CD8-positive, alpha-beta memory T cell (primary cell): ENCODE measurements at places on chromosomes 13 and 19.

DNA sequence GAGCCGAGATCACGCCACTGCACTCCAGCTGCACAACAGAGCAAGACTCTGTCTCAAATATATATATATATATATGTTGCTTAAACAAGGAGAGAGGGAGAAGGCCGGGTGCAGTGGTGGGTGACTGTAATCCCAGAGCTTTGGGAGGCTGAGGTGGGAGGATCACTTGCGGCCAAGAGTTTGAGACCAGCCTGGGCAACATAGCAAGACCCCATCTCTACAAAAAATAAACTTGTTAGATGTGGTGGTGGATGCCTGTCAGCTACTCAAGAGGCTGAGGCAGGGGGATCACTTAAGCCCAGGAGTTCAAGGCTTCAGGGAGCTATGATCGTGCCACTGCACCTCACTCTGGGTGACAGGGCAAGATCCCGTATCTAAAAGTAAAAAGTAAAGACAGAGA lies 5.3 kb upstream of the HSD17B14 start:
- DNase-seq = no peak

GRCh38 chr19:18594824-18595373 lies 6.3 kb downstream of the REX1BD start:
- no peak for DNase-seq

DNA sequence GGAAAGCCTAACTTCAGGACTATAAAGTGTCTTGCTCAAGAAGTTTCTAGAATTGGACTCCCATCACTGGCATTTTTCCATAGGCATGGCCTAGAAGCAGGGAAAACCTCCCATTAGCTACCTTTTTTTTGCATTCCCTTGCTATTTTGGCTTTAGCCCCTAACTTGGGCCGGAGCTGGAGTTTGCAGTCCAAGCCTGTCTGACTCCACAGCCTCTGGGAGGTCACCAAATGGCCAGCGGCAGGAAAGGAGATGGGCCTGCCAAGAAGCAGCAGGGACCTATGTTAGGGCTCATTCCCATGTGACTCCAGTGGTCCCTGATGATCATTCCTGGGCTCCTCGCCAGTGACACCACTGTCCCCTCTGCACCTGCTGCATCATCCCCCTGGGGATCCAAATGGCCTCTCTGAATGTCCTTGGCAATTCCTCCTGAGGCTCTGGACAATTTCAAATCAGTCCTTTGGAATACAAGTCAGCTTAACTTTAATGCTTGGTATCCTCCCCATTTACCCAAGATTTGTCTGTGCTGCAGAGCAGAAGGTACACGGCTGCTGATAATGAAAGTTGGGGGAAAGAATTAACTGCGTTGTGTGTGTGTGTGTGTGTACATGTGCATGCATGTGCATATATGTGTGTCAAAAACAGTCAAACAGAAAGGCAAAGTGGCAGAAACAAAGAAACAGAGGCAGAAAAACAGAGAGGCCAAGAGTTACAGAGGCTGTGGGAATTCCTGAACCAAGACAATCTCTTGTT lies 69.8 kb upstream of the SERP2 start:
- DNase-seq = no peak

GRCh38 chr13:43666403-43666802 lies 120.4 kb downstream of the ENOX1 start:
- no peak for DNase-seq

- no peak for DNase-seq
These were observed 49.2 kb upstream of the ATP12A start for GRCh38 chr13:24630851-24631620.

GRCh38 chr13:44404261-44405132 lies 30.9 kb downstream of the SERP2 start:
- no peak for DNase-seq

DNA sequence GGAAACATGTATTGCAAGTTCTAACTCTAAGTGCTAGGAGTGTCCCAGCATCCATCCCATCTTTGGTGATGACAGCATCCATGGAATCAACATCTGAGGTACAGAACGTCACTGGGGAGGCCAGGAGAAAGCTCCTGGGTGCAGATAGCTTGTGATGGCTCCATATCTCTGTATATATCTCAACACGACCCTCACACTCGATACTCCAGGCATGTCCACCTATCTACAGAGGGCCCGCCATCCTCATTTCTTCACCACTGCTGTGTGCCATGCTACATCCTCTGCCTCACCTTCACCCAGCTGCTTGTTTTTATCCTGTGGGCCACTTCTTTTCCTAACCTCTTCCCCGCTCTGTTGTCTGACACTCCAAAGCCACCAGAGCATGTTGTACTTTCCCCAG lies 100.4 kb upstream of the SERP2 start:
- no peak for DNase-seq

- DNase-seq = no peak
These were observed 99.2 kb downstream of the SLC7A1 start for GRCh38 chr13:29496241-29496712.

DNA sequence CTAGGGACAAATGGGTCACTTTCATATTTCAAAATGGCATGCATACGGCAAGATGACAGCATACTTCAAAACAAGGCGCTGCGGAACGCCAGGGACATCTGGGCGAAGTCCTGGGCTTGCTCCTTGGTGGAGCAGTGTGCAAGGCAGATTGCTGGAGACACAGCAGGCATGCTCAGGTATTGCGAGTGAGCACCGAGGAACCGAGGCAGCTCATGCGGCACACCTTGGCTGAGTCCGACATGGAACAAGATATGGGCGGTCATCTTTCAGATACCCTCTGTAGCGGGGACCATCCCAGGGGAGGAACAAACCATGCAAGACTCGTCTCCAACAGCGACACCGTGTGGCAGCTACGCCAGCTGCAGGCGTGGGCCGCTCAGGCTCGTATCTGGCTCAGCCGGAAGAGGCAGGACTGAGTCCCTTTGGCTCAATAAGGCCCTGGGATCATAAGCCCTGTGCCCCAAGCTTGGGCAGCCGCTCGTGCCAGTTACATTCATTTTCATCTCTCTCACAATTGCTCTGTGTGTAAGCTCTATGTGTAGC lies 112.4 kb downstream of the NUFIP1 start:
- no peak for DNase-seq

DNA sequence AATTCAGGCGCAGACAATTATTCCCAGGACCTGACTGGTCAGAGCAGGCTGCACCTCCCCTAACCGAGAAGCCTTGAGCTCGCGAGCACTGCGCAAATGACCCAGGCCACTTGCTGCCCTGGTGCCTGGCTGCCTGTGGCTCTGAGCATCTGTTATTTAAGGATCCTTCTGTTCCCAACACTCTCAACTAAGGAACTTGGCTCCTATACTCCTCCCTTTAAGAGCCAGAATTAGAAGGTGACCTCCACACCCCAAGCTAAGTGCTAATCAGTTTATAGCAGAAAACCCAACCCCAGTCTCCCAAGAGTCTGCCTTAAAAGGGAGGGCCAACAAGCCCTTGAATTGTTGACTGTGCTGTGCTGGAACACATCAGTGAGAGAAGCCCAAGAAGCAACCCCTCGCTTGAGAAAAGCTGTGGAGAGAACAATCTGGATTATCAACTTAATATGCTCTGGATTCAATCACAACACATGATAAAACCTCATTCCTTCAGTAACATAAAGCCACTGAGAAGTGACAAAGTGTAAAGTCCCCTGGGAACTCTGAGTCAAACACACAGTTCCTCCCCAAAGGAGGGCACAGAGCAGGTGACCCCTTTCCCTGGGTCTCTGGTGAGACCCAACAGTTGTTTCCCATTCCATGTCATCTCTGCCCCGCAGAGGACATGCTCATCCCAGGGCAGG lies 14.6 kb downstream of the AKAP8L start:
- DNase-seq = no peak

DNA sequence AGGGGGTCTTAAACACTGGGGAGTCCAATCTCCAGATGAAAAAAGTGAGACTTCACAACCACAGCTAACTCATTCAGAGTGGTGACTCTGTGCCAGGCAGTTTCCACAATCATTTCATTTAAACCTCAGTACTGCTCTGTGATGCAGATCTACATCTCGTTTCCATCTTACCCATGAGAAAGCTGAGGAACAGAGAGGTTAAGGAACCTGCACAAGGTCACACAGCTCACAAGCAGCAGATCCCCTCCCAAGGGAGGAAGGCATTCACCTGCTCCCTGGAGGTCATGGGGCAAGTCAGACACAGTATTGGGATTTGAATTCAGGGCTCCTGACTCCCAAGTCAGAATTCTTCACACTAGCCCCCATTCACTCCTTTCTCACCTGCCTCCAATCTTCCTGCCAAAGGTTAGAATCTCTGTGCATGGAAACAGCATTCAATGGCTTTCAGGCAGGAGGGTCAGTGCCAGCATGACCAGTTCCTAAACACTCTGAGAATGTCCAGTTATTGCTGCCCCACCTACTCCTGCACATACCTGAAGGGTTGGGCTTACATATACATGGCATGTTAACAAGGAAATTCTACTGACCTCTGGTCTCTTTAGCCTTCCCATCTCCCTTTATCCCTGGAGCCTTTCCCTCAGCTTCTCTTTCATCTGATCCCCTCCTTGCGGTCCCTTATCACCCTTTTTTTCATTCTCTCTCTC lies 1.9 kb downstream of the CABP5 start:
- DNase-seq = no peak

GRCh38 chr13:97112446-97113152 lies 109.5 kb upstream of the MBNL2 start:
- no peak for DNase-seq

GRCh38 chr13:86155756-86156155 lies 356.5 kb upstream of the SLITRK6 start:
- DNase-seq = no peak

DNA sequence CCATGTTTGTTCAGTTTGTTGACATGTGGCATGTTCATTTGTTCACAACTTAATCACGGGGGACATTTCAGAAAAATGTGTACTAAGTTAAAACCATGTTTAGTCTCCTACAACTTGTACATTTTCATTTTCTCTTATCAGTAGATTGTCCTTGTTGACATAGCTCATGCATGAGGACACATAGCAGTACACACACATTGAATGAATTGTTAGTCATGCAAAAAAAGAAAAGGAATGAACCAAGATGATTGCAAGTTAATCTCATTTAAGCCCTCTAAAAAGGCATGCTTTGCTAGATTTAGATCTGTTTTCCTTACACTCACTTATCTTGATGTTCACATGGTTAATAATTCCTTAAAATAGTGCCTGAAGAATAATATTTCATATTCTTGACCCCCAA lies 38.2 kb upstream of the AKAP11 start:
- DNase-seq = no peak

- DNase-seq = no peak
These were observed 133.5 kb upstream of the KL start for GRCh38 chr13:32882691-32883090.

- DNase-seq = no peak
These were observed 80.7 kb upstream of the STK24 start for GRCh38 chr13:98657506-98658085.

DNA sequence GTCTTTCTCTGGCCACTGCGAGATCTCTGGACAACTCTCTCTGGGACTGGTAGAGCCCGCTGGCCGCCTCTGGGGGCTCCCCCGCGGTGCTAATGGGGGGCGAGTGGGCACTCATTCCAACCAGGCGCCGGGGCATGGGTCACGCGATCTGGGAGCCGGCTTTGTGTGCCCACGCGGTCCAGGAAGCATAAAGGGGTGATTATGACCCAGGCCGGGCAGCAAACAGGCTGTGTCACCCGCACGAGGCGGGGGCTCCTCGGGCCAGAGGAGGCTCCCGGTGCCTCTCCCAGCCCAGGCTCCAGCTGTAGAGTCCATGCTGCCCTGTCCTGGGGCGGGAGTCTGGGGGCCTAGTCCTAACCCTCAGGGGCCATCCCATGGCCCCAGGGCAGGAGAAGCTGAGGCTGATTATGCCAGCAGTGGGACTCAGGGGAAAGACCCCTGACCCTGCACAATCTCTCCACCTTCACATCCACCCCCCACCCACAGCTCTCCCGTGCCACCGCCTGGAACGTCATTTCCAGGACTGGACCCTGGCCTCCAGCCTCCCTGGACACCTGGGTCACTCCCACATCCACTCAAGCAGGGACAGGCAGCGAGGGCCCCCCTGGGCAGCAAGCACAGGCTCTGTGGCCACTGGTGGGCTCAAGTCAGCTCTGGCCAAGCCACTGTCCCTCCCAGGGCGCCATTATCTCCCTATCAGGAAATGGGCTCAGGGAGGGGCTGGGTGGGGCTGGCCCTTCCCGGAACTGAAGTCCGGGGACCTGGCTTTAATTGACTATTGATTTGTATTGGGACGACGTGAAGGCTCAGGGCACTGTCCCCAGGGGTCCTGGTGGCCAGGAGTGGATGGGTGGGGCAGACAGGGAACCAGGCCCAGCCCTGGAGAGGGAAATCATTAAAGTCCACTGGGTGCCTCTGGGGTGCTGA lies 50.0 kb downstream of the PTPRS start:
- DNase-seq = no peak

- DNase-seq = peak; percentile 50
These were observed 64.2 kb upstream of the UQCRFS1 start for GRCh38 chr19:29277102-29277501.

GRCh38 chr13:41746259-41746658 lies 214.7 kb downstream of the VWA8 start:
- no peak for DNase-seq

- DNase-seq = no peak
These were observed 2.3 kb upstream of the ZNF347 start for GRCh38 chr19:53161123-53161522.

DNA sequence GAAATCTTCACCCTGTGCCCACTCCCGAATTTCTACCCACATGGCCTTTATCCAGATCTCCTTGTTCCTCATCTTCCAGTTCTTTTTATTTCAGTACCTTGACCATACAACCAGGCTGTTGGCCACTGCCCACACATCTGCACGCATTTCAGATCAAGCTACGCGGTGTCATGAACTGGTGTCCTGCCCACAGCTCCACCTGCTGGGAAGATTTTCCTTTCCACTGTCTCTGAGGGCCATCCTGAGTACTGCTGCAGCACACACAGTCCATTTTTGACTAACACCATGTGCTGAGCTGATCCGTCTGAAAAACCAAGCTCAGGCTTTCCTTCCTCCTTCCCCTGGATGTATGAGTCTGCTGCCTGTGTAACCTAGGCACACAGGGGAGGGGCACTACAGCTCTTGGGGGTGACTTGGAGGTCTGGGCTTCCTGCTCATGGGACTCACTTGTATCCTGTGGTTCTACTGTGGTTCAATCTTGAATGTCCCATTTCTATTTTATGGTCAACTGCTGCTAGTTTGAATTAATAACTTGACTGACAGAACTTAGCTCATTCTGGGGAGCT lies 71.9 kb downstream of the WASF3 start:
- no peak for DNase-seq

DNA sequence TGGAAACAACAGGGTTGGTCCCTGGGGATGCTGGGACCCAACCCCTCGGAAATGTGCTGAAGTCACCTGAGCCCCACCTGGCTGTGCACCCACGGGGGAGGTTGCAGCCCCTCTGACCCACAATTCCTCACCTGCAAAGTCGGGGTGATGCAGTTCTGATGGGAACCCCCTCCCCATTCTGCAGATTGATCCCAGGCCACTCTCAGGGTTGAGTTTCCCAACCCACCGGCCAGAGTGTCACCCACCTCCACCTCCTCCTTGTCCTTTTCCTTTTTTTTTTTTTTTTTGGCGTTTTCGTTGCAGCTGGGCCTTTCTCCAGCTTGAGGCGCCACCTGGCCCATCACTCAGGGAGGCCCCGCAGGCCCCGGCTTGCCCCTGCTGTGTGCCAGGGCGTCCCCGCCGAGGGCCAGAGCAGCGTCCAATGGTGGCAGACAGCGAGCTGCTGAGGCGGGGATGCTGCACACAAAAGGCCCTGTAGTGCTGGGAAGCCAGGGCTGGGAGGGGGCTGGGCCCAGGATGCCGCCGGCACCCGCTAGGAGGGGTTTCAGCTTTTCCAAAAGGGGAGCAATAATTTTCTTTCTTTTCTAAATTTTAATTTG lies 4.6 kb downstream of the PIK3R2 start:
- DNase-seq = no peak
